ENCODE measurements at places on chromosomes 1 and 21.

GRCh38 chr1:10865518-10866320 is 69.3 kb upstream of the CASZ1 start:
- DNase-seq = no peak

GRCh38 chr1:14955402-14955801 is 198.1 kb upstream of the TMEM51 start:
- DNase-seq = no peak

GRCh38 chr1:213335084-213335483 is 284.0 kb downstream of the RPS6KC1 start:
- no peak for DNase-seq

GRCh38 chr1:55876276-55877060 is 661.3 kb upstream of the USP24 start:
- no peak for DNase-seq

- DNase-seq = peak; percentile 61
Observed at GRCh38 chr1:26696654-26697430, 1.0 kb downstream of the ARID1A start.
